ENCODE measurements at places on chromosomes 1 and 21. TPM values are rescaled to one million over a fixed set of nuclear protein-coding genes. Genes with fewer than 3 reads are reported as not detected.

GRCh38 chr1:230507236-230507635 lies 81.1 kb upstream of the PGBD5 start:
- DNase-seq = no peak

GRCh38 chr1:210800756-210801155 lies 333.2 kb downstream of the KCNH1 start:
- DNase-seq = no peak

DNA sequence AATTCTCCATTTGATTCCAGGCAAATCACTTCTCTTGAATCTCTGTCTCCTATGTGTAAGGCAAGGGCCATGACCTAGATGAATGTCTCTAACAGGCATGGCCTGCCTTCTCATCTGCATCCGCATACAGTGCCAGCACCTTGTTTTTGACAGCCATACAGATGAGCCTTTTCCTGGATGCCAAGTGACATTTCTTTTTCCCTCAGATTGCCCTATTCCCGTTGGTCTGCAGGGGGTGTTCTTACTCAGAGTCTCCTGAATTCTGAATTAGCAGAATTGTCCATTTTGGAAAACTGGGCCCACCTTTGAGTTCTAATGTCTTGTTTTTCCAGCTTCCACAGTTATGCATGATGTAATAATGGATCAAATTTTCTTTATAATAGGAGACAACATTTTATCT lies 88.0 kb upstream of the ADAR start:
- no peak for DNase-seq

- no peak for DNase-seq
Measured at GRCh38 chr21:43733060-43733459, 14.1 kb downstream of the PDXK start.

The RNU1-2 gene
- polyA plus RNA-seq = not detected

The TTC3 gene
- polyA plus RNA-seq = 182 TPM

The MYOM3 gene
- 0.60 TPM for polyA plus RNA-seq

The RXRG gene
- polyA plus RNA-seq = 2.5 TPM

- no peak for DNase-seq
Measured at GRCh38 chr1:17615157-17615556, 75.7 kb downstream of the ARHGEF10L start.

- DNase-seq = no peak
Measured at GRCh38 chr1:91653183-91653582, 152.5 kb downstream of the CDC7 start.

The WNT3A gene
- polyA plus RNA-seq = 0.09 TPM

DNA sequence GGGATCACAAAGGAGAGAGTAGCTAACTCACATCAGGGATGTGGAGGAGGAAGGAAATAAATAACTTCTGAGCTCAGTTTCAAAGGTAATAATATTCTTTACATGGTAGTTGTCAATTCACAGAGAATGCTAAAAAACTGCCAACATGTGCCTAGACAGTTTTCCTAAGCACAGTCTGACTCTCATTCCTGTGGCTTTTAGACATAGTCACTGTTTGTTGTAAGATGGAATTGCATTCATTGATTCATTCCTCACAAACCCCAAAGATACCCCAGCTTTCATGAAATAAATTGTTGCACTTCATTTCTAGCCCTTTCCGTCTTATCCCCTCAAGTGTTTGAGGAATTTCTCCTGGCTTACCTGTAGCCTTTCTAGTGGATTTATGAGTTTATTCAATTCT lies 263.9 kb downstream of the NTNG1 start:
- no peak for DNase-seq

The TYW3 gene
- polyA plus RNA-seq = 28.0 TPM

The CASQ1 gene
- 0.26 TPM for polyA plus RNA-seq

The SPRR3 gene
- 1.2 TPM for polyA plus RNA-seq

- no peak for DNase-seq
Measured at GRCh38 chr1:155072531-155073289, 5.9 kb upstream of the EFNA3 start.

GRCh38 chr1:229035748-229036082 lies 235.2 kb upstream of the RAB4A start:
- DNase-seq = no peak

DNA sequence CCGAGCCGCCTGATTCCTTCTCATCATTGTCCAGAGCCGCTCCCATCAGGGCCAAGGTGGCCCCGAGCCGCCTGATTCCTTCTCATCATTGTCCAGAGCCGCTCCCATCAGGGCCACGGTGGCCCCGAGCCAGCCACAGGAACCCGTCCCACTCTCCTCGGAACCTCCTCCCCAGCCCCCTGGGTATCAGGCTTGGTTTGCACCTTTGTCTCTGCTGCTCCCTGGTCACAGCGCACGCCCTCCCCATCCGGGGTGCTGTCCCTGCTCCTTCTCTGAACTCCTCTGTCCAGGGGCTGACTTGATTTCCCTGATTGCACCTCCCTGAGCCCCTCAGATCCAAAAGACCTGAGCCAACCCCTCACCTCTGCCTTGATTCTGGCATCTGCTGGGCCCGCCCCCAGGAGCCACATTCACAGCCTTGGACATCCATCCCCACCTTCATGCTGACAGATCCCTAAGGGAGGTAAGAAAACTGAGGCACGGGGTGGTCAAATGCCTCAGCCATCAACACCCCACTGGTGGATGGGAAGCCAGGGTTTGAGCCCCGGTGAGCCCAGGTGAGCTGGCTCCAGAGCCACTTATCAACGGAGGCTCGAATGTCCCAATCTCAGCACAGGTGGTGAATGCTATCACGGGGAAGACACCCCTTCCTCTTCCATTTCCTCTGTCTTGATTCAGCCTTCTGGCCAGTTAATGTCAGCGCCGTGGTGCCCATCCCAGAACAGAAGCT lies 25.6 kb upstream of the COL18A1 start:
- no peak for DNase-seq

DNA sequence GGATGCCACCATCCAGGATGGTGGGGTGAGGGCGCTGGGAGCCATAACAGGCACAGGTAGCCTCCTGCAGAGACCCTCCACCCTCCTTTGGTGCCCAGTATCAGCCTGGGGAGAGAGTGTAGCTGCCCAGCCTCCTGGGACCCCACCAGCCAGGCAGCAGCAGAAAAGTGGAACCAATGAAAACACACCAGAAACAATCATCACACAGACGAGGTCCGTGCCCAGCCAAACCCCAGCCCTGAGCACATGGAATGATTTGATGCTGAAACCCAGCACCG lies 285.1 kb downstream of the PTPRU start:
- no peak for DNase-seq

The TRPM2 gene
- 1.7 TPM for polyA plus RNA-seq

The FCGR3A gene
- 2.0 TPM for polyA plus RNA-seq

- no peak for DNase-seq
Measured at GRCh38 chr1:193437785-193438184, 251.4 kb upstream of the B3GALT2 start.

The TMEM82 gene
- polyA plus RNA-seq = not detected

DNA sequence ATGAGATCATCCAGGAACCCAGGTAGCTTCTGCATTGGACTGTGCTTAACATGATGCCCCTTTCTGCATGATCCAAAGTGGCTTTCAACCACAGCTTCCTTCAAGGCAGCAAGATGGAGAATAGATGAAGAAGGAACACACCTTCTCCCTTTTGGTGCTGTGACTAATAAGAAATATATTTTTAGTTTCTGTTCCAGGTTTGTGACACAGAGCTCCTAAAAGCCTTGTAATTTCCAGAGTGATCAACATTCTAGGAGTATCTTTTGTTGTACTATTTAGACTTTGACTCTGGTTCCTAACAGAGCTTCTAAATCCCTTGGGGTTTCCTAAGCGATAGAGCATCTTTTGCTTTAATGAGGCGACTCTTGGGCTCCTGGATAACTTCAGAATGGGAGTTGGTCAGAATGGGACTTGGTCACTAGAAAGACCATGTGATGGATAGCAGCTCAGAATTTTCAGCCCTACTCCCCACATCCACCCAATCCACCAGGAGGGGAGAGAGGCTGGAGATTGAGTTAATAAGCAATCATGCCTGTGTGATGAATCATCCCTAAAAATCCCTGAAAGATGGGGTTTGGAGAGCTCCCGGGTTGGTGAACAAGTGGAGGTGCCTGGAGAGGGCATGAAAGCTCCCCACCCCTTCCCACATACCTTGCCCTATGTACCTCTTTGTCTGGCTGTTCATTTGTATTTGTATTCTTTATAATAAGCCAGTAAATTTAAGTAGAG lies 134.8 kb downstream of the FGGY start:
- DNase-seq = no peak

GRCh38 chr1:109718495-109718894 lies 6.4 kb downstream of the GSTM5 start:
- no peak for DNase-seq

DNA sequence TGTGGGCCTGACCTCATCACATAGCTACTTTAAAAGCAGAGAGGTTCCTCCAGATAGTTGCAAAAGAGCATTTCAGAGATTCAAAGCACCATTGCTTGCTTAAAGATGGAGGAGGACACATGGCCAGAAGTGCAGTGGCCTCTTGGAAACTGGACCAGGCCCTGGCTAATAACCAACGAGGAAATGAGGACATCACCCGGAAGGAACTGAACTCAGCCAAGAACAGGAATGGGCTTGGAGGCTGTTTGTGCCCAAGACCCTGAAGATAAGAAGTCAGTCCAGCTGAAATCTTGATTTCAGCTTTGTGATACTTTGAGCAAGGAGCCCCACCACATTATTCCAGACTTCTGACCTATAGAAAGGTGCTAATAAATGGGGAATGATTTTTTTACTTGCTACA lies 437.0 kb downstream of the PTPRC start:
- no peak for DNase-seq

GRCh38 chr1:169338617-169339016 lies 29.0 kb downstream of the NME7 start:
- no peak for DNase-seq

The PLCH2 gene
- polyA plus RNA-seq = 0.38 TPM

DNA sequence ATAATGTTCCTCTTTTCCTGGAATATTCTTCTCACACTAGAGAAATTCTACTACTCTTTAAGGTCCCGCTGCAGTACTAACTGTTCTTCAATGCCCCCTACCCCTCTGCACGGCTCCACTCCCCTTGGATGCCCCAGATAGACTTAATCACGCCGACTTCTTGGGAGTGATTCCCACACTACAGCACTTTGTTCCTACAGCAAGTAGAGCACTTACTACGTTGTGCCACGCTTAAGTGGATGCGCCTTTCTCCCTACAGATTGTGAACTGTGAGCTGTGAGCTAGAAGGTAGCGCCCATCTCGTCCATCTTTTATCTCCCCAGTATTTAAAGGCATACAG lies 2.2 kb downstream of the ZNF436 start:
- no peak for DNase-seq

DNA sequence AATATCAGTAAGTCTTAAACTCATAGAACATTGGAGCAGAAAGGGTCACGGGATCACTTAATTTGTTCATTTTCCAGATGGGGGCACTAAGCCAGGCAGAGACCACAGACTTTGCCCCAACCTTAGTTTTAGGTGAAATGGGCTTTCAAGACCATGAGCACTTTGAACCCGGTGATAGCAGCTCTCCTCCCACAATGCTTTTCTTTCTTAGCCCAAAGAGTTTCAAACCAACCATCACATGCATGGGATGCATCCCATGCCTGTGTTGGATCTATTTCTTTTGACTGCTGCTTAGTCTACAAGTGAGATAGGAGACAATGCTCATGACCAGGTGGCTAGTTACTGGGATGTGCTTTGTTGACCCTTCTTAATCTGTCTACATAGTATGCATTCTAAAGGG lies 240.6 kb downstream of the NUF2 start:
- DNase-seq = no peak

The C1orf56 gene
- 15.1 TPM for polyA plus RNA-seq

DNA sequence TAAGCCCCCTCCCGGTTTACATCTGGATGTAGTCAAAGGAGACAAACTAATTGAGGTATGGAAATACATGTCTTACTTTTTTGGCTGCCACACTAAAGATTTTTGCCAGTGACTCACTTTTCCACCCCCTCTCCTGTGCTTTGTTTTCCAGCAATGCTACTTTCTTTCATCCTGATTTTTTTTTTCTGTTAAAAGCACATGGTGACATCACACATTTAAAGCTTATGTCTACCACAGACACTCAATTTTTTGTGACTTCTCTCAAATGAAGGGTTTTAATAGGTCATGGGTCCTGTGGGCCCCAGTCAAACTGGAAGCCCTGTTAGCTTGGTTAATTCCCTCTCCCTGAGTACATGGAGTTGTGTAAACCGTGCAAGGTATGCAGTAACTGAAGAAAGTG lies 2.2 kb downstream of the PPP1R8 start:
- no peak for DNase-seq

Data from left renal pelvis (tissue), 4 donors.